ENCODE measurements at places on chromosomes 16 and 17.

- no peak for DNase-seq
Measured at GRCh38 chr17:80910043-80910442, 81.6 kb upstream of the CHMP6 start.

GRCh38 chr16:8286348-8286747 lies 304.0 kb downstream of the TMEM114 start:
- DNase-seq: no peak

GRCh38 chr17:36048066-36048465 lies 16.0 kb upstream of the CCL18 start:
- DNase-seq: no peak

DNA sequence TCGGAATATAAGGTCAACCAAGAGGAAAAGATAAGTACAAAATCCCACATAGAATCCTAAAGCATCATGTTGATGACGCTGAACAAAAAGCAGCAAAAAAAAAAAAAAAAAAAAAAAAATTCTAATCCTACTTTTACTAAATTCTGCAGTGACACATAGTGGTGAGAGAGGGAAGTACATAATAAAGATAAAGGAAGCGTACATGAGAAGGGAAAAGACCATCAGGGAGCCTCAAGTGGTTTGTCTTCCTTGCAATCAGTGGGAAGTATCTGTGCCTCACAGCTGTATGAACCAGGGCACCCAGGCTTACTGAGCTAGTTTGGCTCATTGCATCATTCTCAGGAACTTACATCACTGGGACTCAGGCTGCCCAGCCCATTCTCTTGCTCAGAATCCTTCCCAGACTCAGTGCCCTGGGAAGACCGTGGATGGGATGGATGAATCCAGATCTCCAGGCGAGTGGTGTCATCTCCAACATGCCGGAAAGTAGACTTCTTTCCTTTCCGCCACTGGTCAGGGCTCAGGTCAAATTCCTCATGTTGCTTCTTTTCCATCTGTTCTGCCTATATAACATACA lies 21.2 kb downstream of the SMG6 start:
- DNase-seq: no peak
